ENCODE measurements at places on chromosomes 11 and 22.

GRCh38 chr11:102495161-102496042, 35.1 kb downstream of the MMP7 start:
- DNase-seq, result peak; percentile 58

DNA sequence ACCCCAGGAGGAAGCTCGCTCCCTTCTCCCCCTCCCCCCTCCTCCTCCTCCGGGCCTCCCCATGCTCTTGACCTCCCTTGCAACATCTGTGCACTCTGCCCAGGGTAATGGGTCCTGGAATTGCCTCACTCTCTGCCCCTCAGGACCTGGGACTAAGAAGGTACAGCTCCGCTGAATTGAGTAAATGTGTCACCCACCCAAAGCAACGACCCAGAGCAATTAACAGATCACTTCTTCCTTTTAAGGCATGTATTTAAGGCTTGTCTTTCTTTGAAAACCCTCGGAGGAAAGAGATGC, 15.1 kb downstream of the GDPD5 start:
- DNase-seq, result no peak

DNA sequence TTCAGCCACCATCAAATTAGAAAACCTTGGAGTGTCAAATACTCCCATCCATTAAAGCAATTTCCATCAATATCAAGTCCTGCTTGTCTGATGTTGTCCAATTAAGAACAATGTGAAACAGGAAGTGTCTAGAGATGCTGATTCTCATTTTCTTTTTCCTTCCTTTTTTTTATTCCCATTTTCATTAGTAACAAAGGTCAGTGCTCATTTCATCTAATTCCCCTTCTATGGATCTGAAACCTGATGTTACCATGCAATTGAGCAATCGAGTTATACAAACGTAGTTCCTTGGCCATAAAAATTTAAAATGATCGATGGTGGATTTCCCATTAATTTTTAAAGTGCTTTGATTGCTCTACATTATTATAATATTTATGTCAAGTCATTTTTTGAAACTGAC, 330.6 kb upstream of the ZC3H12C start:
- DNase-seq, result no peak

DNA sequence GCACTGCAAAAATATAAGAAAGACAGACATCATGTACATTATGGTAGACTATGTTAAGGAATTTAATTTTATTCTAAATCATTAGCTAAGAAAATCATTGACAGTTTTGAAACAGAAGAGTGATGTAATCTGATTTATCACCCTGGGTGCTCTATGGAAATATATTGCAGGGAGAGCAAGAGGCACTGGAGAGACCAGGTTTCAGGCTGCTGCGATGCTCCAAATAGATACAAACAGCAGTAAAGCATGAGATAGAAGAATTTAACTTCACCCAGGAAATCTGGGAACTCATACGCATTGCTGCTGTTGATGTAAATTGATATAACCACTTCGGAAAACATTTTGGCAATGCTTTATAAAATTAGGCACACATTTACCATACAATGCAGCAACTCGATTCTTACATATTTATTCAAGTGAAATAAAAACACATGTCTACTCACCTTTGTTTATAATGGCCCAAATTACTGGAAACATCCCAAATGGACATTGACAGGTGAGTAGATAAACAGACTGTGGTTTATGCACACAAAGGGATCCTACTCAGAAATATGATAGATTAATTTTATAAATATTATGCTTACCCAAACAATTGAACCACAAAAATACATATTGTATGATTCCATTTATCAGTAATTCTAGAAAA, 535.1 kb upstream of the CHORDC1 start:
- no peak for DNase-seq

GRCh38 chr11:65445604-65446445, 23.2 kb downstream of the NEAT1 start:
- DNase-seq, result no peak

GRCh38 chr11:65541093-65541982, 16.5 kb downstream of the SCYL1 start:
- no peak for DNase-seq

- DNase-seq, result no peak
Measured at GRCh38 chr11:87128372-87128771, 90.6 kb downstream of the TMEM135 start.

DNA sequence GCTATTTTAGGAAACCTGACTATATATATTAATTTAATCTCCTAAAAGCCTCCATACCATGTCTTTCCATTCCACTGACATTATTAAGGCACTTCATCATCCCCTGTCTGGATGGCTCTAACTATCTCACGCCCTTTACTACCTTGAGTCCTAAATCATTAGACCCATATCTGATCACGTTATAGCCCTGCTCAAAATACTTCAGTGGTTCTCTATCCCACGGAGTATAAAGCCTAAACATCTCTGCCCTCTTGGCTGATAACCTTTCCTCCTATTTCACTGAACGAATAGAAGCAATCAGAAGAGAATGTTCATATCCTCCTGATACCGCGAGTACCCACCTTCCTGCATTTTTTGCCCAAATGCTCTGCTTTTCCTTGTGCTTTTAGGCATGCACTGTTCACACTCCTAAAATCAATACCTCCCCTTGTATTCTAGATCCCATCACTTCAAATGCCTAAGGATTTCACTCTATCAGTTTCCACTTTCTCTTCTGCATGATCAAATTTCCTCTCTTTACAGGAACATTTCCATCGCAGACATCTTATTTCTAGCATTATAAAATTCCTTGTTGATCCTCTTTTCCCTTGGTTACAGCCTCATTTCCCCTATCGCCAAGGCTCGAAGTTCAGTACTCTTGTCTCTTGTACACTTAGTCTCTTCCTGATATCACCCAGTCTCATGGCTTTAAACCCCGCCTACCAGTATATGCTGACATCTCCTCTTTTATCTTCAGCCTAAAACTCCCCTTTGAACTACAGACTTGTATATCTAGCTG, 45.0 kb upstream of the BIRC3 start:
- DNase-seq, result no peak

- DNase-seq, result no peak
Measured at GRCh38 chr22:29000641-29001040, 61.0 kb downstream of the C22orf31 start.

DNA sequence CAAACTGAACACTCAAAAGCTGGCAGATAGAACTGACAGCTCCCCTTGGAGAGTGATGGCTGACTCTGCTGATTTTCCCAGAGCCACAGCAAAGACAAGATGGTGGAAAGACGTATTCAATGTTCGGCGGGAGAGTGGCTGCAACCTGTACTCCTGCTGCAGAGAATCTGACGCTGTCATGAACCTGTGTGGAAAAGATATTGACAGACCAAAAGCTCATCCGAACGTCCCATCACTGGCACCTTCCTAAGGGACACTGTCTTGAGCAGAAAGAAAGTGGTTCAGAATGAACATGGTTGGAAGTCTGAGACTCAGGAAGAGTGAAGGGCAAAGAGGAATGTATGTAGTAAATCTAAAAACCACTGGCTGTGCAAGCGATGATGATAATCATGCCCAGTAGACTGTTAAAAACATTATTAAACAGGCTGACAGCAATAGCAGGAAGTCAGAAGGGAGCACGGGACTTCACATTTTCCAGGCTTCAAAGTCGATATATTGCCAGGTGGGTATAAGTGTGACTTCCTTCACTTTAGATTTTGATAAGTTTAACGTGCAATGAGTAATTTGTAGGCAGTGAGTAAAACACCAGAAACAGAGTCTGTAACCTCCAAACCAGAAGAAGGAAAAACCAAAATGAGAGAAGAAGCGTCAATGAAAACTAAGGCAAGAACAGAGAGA, 6.2 kb upstream of the IL17REL start:
- no peak for DNase-seq

DNA sequence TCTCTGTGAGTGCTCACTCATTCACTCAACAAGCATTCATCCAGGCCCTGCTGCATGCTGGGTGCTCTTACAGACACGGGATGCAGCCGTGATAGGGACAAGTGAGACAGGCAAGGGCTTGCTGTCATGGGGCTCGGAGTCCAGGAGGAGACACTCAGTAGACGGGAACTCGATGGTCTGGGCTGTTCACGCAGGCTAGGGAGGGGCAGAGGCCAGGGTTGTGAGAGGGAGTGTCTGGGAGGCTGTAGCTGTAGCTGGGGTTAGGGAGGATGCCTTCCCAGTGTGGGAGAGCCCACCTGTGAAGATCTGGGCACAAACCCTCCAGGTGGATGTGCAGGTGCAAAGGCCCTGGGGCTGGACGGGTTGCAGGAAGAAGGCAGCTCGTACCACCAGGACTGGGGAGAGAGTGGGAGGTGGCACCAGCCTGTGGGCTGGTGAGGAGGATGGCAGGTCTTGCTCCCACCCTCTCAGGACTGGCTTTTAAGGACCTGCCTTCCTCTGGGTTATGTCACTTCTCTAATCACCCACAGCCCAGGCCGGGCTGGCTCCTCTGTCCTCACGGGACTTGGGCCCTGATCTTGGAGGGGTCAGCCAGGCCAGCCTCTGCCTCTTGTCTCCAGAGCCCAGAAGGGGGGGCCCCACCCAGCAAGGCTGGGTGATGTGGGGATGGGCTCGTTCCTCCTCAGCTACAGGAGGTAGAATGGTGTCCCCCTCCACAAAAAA, 24.1 kb downstream of the FGF4 start:
- no peak for DNase-seq

DNA sequence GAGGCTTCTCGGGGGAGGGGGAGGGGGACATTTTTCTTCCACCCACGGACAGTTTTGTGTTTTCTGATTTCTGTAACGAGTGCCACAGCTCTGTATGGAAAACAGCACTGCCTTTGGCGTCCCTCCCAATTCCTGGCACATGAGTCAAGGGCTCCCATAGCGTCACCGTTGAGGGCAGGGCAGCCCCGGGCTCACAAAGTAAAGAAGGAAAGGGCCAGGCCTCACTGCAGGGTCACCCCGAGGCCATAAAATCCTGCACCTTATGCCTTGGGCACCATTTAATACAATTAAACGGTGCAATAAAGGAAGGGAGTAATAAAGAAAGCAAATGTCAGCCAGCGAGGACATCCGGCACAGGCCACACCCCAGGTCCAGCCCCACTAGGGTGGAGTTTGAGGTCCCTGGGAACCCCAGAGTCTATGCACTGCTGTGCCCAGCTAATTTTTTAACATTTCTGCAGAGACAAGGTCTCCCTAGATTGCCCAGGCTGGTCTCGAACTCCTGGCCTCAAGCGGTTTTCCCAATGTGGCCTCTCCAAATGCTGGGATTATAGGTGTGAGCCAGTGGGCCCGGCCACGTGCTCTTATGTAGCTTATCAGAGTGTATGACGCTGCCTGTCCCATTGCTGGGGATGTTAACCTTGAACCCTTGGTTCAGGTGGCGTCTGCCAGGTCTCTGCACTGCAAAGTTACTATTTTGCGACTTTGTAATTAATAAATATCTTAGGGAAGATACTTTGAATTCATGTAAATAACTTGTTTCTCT, 13.6 kb upstream of the MUC2 start:
- no peak for DNase-seq

GRCh38 chr11:17991783-17992433, 20.9 kb downstream of the SERGEF start:
- DNase-seq, result no peak

All from bone marrow (tissue), 2 donors.